ENCODE measurements at places on chromosomes 6 and 20.

DNA sequence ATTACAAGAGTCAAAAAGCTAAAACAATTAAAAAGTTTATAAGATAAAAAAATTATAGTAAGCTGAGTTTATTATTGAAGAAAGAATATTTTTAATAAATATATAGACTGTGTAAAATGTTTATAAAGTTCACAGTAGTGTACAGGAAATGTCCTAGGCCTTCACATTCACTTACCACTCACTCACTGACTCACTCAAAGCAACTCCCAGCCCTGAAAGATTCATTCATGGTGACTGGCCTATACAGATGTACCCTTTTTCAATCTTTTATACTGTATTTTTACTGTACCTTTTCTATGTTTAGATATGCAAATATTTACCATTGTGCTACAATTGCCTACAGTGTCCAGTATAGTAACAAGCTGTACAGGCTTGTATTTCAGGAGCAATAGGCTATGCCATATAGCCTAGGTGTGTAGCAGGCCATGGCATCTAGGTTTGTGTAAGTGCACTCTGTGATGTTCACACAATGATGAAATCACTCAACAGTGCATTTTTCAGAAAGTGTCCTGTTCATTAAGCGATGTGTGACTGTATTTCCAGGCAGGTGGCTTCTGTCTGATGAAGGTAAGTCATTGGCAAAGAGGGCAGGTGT lies 130.2 kb downstream of the BTBD3 start:
- DNase-seq: no peak

DNA sequence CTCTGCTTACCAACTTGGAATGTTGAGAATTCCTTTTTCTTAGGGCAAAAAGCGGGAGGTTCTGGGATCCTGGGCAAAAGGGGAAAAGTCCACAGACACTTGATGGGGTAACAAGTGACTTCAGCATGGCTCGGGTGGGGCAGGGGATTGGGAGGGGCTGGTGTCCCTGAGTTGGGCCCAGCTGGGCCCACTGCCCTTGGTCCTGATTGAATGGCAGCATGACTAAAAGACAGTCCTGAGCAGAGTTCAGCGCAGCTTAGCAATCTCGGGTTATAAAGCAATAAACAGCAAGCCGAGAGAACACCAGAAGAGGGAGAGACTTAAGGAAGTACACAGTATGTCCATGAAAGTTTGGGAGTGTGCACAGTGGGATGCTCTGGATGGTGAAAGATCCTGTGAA lies 5.6 kb downstream of the PPP2R5D start:
- DNase-seq: no peak

GRCh38 chr6:122894791-122895190 lies 101.2 kb upstream of the CLVS2 start:
- DNase-seq: no peak

GRCh38 chr20:32979201-32979998 lies 24.8 kb downstream of the SUN5 start:
- no peak for DNase-seq

DNA sequence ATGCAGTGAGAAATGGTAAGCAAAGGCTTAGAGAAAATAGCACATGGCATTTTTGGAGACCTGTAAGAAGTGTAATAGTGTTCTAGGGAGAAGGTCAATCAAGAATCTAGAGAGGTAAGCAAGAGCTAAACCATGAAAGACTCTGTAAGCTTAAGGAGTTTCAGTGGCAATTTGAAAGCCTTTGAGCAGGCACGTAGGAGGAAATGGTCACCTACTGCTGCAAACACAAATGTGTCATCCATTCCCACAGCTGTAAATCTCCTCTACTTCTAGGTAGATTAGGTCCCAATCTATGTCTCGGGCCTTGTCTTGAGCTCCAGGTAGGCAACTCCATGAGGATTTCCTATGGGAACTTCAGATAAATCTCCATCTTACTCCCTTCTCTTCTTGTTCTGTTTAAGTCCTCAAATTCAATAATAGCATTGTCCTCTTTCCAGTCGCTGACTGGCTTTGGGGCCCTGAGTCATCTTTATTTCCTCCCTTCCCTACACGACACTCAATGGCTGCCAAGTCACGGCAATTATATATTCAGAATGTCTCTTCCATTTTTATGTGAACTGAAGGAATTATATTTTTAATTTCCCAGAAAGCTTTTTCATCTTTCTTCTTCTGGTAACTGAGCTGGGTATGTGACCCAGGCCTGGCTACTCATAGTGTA lies 24.2 kb upstream of the PAQR8 start:
- no peak for DNase-seq

GRCh38 chr20:46438156-46438750 lies 31.8 kb upstream of the ELMO2 start:
- peak; percentile 57 for DNase-seq

DNA sequence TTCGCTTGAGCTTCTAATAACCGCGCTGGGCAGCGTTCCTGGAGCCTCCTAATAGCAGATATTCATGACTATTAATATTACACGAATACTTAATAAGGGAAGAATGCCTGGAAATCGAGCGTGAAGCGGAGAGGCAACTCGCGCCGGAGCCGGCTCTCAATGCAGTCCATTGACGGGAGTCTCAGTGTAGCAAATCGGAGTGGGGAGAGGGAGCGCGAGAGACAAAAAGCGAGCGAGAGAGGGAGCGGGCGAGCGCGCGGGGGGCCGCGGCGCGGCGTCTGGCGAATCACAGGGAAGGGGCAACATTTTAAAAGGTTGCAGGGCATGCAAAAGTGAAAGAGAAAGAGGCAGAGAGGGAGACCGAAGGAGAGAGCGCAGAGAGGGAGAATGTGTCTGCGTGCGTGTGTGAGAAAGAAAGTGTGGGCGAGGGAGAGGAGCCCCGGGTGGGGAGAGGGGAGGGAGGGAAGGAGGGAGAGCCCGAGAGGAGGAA lies 2.9 kb downstream of the TFAP2A start:
- DNase-seq: peak; percentile 84

- DNase-seq: peak; percentile 6
These were observed 181.0 kb downstream of the COL12A1 start for GRCh38 chr6:75024828-75025227.

GRCh38 chr6:109389650-109390274 lies 7.5 kb upstream of the CD164 start:
- DNase-seq: no peak

DNA sequence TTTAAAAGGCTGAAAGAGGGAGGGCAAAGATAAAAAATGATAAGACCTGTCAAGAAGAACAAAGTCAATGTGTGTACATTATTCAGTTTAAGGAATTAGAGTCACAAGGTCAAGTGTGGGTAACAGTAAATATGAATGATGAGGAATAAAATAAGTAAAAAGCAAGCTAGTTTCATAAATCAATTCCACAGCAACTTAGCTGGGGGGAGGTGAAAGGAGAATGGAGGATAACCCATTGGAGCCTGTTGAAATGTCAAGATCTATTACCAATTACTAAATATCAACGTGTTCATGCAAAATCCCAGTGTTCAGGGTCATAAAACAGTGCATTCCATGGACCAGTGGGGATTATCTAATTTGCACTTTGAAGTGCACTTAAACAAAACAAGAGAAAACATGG lies 242.9 kb downstream of the TBX18 start:
- no peak for DNase-seq

GRCh38 chr20:46000262-46000996 lies 8.3 kb upstream of the MMP9 start:
- DNase-seq: no peak

GRCh38 chr6:12203001-12203400 lies 87.2 kb upstream of the EDN1 start:
- peak; percentile 5 for DNase-seq

GRCh38 chr6:75204217-75204958 lies 1.5 kb downstream of the COL12A1 start:
- DNase-seq: peak; percentile 86

DNA sequence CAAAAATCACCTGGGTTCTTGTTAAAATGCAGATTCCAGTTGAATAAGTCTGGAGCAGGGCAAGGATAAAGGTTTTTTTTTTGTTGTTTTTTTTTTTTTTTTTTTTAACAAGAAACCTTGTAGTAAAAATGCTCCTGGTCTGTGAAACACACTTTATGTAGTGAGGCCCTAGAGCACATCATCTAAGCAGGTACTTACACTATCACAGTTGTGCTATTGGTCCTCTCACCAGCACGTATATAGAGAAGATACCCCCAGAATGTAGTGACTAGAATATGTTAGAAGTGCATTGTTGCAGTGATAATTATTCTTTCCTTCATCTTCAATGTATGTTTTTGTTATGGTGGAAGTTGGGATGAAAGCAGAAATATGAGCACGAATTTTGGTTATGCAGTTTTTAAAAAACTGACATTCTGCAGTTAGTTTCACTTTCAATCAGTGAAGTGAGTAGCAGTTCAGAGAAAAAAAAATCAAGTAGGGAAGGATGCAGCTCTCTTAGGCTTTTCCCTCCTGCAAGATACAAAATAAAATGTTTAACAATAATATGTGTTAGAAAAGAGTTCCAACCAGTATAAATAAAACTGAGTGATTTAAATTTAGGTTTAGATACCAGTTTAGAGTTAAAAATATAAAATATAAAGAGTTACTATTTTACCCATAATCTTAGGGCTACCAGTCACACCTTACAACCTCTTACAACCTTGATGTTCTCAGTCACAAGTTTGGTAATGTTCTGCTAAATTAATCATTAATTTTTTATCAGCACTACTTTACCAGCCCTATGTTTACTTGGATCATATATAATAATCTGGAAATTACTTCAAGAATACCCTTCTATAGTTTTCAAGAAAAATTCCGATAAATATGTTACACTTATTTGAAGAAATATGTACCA lies 9.2 kb upstream of the DEFB113 start:
- no peak for DNase-seq

GRCh38 chr6:54586251-54586650 lies 260.3 kb upstream of the FAM83B start:
- no peak for DNase-seq

- DNase-seq: no peak
These were observed 160.4 kb upstream of the MAFB start for GRCh38 chr20:40849456-40849855.

DNA sequence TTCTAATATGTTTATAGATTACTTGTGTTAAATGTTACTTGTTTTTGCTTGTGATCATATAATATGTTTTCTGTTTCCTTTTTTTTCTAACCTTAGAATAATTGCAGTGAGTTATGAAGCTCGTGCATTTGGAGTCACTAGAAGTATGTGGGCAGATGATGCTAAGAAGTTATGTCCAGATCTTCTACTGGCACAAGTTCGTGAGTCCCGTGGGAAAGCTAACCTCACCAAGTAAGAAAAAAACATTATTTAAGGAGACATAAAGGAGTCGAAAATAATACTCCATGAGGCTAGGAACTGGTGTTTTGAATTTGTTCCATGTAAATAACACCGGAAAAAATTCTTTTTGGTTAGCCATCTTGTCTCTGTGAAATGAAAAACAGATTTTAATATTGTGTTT lies 6.9 kb downstream of the POLH start:
- no peak for DNase-seq

- DNase-seq: no peak
These were observed 71.4 kb downstream of the GJA10 start for GRCh38 chr6:89965441-89966227.

DNA sequence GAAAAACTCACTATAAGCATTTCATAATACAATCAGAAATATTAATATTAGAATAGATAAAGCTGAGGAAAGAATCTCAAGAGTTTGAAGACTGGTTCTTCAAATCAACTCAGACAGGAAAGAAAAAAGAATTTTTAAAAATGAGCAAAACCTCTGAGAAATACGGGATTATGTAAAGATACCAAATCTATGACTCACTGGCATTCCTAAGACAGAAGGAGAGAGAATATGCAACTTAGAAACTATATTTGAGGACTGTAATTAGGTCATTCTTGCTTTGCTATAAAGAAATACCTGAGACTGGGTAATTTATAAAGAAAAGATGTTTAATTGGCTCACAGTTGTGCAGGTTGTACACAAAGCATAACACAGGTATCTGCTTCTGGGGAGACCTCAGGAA lies 665.1 kb downstream of the RNF144B start:
- no peak for DNase-seq

DNA sequence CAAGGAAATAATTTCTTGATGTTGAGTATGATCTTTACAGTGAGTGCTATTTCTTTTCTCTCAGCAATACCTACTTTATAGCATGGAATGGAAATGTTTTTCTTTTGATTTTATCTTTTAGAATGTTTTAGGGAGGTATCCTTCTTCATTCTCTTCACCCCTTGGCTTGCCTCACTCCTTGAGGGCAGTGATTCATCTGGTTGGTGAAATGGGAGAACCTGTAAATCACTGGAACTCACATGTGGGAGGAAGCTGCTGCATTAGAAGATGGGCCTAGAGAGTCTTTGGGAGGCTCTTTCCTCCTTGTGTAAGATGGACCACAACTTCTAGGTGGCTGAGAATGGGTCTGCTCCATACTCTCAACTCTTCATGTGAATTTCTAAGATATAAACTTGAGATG lies 244.8 kb upstream of the SYNCRIP start:
- no peak for DNase-seq

GRCh38 chr20:60104993-60105803 lies 147.0 kb downstream of the CDH26 start:
- no peak for DNase-seq

DNA sequence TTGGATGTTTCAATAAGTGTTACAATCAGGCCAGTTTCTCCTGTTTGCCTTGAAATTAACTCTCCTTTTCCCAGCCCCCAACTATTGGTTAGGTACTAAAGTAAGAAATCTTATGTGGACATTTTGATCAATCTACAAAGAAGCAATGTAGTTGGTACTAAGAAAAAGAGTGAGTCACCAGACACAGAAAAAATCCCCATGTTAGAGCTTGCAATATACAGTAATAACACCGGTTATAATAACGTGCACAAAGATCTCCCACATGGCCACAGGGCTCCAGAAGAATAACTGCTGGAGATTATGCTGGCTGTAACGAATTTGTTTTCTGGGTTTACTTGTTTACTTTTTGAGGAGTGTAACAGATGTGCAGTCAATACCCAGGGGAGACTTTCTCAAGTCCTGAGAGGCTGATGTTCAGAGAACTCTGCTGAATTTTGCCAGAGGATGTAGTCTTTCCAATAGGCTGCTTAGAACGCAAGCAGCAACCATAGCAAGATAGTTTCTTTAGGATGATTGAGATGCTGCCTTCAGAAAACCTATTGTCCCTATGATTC lies 166.2 kb upstream of the SPACA1 start:
- peak; percentile 44 for DNase-seq

Measured in SJCRH30 (cell line).